Stimulated activated CD4-positive, alpha-beta T cell treated with anti-CD3 and anti-CD28 coated beads, Interleukin-1b, Interleukin-23, amount 100 ng/mL, for 24 hours (primary cell): ENCODE measurements at places on chromosomes 3 and 15.

DNA sequence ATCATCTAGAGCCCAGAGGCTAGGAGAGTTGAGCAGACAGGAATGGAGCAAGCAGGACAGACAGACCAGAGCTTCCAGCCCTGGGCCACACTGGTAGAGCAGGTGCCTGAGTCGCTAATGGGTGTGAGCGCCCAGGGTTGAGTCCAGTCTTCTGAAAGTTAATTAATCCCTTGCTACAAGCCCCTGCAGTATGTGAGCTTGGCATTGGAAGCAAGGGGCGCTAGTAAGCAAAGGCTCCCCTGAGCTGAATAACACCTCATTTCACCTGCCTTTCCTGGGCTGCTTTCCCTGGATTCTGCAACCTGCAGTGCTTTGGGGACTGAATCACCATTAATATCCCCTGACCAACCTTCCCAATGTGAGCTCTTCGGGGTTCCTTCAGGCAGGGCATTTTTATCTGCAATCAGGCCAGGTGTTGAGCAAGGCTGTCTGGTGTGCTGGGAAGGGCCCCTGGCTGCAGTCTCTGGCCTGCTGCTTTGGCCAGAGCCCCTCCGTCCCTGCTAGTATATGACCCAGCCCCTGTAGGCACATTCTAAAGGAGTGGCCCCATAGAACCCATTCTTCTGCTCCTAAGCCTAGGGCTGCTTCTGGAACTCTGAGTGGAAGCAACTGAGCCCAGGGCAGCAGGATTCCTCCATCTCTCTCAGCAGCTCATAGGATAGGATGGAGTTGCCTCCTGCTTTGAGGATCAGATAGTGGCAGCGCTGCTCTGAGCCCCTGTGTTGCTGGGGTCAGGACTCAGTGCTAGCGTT, 45.1 kb upstream of the EPHB1 start:
- DNase-seq, result no peak

- no peak for DNase-seq
Measured at GRCh38 chr15:70569091-70569713, 194.2 kb downstream of the UACA start.

DNA sequence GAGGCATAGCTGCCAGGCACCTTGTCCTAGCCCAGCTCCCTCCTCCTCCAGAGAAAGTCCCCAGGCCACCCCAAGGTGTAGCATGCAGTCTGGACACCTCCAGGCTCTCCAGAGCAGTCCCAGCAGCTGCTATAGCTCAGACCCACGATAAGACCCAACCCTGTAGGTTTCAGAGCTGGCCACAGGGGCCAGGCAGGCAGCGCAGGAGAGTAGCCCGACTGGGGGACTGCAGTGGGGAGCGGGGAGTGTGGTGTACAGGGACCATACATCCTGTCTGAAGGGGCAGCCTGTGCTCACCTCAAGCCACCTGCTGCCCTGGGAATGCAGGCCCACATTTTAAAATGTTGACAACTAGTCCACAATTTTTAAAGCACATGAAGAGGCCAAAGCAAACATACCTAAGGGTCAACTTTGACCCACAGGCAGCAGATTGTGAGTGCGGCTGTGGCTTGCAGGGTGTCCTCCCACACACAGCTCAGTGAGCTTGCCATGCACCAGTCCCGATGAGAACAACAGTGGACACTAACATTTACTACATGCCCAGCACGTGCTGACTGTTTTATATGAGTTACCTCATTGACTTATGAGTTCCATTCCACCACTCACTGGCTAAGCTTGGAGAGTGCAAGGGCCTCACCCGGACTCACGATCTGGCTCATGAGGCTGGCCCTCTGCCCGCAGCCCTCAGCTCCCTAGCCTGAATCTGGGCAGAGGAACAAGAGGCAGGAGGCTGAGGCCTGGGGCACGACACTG, 81.4 kb downstream of the DNAJB8 start:
- no peak for DNase-seq

- no peak for DNase-seq
Measured at GRCh38 chr3:168570404-168571155, 474.9 kb upstream of the GOLIM4 start.

GRCh38 chr15:20272422-20273184, 269.0 kb downstream of the GOLGA6L6 start:
- DNase-seq, result no peak

- no peak for DNase-seq
Measured at GRCh38 chr3:5634411-5634810, 446.9 kb downstream of the EDEM1 start.

DNA sequence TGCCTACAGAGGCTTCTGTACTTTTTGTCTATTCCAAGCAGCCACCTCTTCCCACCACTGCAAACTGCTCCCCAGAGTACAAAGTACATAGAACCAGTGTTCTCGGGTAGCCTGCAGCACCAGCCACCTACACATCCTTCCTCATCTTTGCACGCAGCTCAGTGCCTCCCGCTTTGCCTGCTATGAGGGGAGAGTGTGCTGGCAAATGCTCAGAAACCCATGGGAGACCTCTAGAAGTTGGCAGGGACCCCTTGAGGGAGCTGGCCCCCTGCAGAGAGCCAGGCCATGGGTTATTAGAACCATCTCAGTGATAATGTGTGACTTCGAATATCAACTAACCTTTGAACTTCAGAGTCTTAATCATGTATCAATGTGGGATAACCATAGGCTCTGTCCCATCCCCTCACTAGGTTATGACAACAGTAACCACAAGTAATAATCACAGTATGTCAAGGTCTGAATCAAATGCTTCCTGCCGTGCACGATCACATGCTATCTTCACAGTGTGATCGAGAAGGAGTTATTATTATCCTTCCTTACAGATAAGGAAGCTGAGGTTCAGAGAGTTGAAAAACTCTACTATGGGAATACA, 22.8 kb upstream of the SMAD3 start:
- DNase-seq, result no peak

GRCh38 chr15:36403351-36403750, 176.1 kb upstream of the CDIN1 start:
- no peak for DNase-seq

GRCh38 chr3:70358978-70359580, 46.6 kb upstream of the MDFIC2 start:
- no peak for DNase-seq

GRCh38 chr3:14791343-14791945, 27.3 kb upstream of the FGD5 start:
- DNase-seq, result peak; percentile 44

DNA sequence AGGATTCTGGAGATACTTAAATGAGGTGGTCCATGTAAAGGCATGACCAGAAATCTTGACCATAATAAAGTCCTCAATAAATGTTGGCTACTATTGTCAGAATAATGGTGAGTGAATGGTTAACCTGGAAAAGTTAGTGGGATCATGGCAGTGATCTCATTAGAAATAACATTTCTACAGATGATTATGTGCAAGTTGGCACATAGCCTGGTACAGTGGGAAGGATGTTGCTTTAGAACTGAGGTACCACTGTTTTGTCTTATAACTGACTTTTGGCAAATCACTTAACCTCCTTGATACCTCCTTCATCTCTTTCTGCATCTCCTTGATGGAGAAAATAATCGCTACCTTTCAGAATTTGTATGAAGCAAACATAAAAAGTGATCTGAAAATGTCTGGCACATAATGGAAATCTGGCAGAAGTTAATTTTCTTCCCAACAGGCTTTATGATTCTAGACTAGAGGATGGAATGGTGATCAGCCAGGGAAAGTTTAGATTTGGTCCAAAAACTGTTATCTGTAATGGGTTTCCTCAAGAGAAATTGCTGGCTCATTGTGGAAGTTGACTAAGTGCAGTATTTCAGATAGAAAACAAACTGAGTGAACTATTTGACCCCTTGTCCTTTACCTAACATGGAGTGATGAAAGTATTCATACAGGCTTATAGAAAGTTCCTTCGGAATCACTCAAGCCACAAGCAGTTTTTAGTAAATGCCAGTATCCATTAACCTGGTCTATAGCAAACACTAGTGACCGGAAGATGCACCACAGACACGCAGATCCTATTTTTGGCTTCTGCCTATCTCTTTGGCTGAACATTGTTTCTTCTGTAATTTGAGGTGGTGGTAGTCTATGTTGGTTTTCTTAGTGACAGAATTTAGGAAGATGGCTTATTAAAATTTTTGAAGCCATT, 449.6 kb upstream of the TGFBR2 start:
- DNase-seq, result no peak

DNA sequence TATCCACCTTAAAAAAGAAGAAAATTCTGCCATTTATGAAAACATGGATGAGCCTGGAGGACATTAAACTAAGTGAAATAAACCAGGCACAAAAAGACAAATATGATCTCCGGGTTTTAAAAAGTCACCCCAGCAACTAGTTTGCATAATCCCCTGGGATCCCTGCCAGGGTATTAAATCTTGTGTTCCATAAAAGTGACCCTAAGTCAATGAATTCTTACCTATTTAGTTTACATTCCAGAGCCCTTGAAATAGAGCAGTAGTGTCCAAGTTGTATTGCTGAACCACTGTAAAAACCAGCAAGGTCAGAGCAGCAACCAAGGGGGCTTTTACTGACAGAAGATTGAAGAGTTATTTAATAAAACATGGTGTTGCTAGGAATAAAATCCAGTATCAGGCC, 716.8 kb upstream of the BCHE start:
- no peak for DNase-seq

DNA sequence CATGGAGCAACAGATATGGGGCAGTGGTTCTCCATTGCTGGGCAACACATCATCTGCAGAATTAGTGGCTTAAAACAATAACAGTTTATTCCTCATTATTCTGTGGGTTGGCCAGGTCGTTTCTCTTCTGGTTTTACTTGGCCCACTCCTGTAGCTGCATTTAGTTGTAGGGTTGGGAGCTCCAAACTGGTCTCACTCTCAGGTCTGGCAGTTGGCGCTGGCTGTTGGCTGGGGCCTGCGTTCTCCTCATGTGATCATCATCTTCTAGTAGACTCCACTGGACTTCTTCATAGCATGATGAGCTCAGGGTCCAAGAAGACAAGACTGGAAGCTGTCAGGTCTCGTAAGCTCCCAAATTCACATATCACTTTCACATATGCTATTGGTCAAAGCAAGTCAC, 91.9 kb downstream of the EPHB1 start:
- DNase-seq, result no peak

GRCh38 chr3:183193762-183194689, 31.5 kb upstream of the LAMP3 start:
- DNase-seq, result no peak

- no peak for DNase-seq
Measured at GRCh38 chr3:187705164-187705563, 2.8 kb upstream of the RTP2 start.

DNA sequence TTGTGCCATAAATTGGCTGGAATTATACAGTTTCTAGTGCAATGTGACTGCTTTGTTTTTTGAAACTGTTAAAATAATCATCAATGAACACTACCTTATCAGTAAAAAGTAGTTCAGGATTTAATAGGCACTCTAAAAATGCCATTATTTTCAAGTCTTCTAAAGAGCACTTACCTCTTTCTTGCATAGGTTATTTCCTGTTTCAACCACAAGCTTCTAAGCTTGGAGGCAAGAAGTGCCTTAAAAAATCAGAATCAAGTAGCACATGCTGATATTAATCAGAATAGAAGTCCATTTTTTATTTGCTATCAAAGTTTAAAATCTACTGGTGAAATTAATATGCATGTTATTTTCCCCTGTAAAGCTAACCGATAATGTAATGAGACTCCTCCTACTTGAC, 991.6 kb downstream of the CADM2 start:
- DNase-seq, result no peak

DNA sequence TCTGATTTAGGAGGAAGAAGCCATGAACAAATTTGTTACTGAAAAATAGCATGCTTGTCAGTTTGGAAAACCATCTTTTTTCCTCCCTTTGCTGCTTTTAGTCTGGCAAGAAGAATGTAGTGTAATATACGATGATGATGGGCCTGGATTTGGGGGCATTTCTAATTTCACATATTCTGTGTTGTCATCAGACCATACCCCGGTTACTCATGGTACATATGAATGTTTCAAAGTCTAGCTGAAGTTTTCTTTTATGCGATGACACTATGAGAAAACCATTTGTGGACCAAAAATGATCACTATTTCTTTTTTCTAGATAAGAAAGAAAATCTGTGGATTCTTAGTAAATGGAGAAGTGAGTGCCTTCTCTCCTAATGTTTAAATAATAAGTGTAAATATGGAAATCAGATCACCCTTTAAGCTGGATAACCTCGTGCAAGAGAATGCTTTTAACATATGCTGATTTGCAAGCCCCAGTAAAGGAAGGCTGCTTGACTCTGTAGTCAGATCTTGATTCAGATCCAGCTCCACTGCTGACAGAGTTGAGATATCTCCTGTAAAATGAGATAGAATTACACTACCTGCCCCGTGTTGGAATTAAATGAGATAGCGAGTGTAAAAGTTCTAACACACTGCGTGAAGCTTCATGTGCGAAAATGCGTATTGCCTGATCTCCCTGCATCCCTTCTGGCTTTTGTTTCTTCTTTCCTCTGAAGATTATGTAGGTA, 3.0 kb downstream of the MEF2A start:
- DNase-seq, result no peak

- DNase-seq, result no peak
Measured at GRCh38 chr3:170228093-170228766, 6.0 kb downstream of the PRKCI start.

DNA sequence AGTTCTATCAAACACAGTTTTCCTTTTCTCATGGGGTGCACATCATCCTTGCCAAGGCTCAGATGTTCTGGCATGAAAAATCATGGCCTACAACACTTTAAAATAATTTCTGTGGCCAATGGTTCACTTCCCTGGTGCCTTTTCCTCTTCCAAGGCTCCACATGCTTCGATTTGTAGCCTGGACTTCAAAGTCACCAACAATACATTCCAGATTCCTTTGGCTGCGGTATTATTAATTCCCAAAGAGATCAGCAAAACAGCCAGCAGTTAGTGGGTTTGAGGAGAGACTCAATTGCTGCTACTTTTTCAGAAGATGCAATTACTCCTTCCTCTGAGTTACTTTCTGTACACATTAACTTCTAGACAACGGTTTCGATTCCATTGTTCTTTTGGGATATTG, 80.3 kb upstream of the CCDC80 start:
- no peak for DNase-seq

GRCh38 chr3:58575971-58576652, 1.1 kb downstream of the FAM107A start:
- no peak for DNase-seq

GRCh38 chr3:98921957-98922356, 20.5 kb upstream of the DCBLD2 start:
- no peak for DNase-seq

- DNase-seq, result no peak
Measured at GRCh38 chr15:80929689-80930088, 59.9 kb downstream of the MESD start.

- DNase-seq, result no peak
Measured at GRCh38 chr3:169871129-169871886, 1.6 kb upstream of the LRRC31 start.

DNA sequence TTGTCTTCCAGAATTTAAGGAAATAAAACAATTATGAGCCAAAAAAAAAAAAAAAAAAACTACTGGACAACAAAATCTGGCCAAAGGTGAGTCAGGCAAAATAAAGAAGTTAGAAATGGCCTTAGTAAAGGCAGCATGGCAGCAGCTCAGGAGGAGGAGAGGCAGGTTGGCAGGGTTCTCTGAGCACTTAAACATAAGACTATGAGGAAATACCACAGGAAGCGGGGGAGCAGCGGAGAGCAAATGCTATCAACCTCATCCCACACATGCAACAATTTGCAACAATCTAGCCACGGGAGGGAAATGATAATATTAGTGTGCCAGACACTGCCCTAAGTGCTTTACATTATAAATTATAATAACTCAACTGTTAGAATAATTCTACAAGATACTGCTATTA, 247.3 kb upstream of the NSMCE3 start:
- DNase-seq, result no peak

- no peak for DNase-seq
Measured at GRCh38 chr3:141485641-141486495, 959 bp upstream of the RASA2 start.

GRCh38 chr3:112437146-112438022, 61.9 kb downstream of the BTLA start:
- DNase-seq, result no peak
